ENCODE measurements at places on chromosomes 4 and X.

DNA sequence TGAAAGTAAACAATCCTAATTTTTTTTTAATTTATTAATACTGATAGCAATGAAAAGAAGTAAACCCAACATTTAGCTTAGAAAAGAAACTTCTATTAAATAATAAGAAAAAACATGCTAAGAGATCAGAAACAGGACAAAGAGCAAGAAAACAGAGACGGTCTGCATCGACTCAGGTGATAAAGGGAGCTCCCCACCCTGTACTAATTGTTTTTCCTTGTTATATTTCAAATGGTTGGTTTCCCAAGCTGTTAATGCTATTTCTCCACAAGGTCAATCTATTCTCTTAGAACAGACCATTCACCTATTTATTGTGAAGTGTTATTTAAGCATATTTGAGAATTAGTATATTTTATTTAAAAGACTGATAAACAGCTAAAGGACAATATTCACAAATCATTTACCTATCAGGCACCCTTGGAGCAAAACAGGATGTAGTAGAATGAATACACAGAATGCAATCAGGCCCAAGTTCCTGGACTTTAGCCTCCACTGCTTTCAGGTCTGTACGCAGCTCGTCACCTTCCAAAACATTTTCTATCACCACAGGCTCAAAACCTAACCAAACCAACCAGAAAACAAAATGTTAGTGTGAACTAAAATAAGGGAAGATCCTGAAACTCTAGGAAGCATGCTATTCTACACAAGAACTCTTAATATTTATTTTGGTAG lies 5.5 kb downstream of the SEPSECS start:
- no peak for DNase-seq

DNA sequence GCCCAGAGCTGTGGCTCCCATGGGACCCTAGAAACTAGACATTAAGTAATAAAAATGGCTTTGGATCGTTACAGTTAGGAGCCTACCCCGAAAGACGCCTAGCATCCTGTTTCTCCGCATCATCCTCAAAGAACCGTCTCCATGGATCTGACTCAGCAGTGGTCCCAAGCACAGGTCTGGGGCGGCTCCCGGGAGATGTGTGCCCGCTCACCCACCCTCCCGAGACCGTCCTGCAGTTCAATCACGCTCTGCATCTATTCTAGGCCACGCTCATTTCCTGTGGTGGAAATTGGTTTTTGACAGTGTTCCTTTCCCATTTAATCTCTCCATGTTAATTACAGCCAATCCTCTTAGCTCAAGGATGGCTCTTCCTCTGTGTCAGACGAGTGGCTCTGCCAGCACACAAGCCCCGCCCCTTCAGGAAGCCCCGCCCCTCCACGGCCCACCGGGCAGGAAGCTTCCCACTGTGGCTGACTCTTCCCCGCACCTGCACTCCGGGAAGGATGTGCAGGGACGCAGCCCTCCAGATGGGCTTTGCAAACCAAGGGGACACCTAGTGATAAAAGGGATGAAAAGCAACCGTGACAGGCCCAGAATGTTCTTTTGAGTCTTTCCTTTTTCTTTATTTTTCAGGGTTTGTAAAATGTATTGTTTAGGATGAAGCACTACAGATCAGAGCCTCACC lies 34.5 kb upstream of the HELT start:
- DNase-seq, result no peak

DNA sequence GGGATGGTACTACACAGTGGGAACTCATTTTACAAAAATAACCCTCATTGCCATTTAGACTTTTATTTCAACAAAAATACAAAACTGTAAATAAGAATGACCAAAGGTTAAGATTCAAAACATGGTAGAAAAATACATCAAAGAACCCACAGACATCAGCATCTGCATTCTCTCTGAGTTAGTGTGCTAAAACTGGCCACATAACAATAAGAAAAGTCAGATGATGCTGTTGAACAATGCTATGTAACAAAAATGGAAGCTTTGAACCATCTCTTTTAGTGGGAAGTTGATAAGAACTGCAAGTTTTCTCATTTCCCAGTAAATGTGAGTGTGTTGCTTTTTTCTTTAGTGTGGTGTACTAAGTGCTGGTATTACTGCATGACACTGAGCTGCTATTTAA lies 888.4 kb upstream of the EPHA5 start:
- DNase-seq, result no peak

DNA sequence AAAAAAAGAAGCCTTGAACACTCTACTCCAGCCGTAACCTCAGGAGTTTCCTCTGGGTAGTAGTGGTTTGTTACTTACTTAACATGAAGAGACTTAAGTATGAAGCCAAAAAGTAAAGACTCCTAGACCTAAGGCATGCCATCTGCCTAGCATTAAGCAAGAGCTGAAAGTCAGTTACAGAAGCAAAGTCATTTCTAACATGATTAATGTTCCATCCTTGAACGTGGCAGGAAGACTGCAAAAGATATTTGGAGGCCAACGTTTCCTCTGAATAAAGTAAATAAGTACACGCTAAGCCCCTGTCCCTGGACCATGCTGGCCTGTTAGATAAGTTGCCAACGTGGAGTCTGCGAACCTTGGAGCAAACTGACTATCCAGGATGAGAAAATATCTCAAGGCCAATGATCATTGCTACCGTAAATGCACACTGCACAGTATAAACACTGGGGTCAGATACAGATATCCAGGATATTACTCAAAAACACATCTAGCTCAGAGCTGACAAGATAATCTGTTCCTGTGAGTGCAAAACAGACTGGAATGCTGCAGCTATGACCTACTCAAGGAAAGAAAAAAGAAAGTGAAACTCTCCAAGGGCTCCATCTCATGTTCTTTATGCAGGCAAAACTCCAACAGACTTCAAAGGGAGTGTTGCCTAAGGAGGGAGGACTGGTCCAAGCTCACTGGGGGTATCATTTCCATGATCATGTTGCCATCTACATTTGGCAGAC lies 255.8 kb downstream of the COL25A1 start:
- DNase-seq, result no peak

DNA sequence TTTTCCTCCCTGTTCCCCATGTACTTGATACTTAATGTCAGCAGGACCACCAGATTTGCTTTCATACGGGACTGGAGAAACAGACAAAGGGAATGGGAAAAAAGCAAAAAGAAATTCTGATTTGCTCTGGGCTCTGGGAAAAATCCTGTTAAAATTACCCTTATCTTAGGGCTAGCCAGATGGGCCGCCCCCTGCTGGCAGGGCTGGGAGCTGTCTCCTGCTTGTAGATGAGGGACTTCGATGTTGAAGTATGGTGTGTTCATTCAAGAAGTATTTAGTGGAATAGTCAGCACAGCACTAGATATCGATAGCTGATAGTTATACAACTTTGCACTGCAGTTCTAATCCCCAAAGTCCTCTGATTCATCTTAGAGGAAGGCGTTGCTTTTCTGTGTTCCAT lies 45.8 kb downstream of the BCORL1 start:
- DNase-seq, result no peak

- DNase-seq, result no peak
Measured at GRCh38 chr4:157701695-157701994, 471.2 kb downstream of the GASK1B start.

DNA sequence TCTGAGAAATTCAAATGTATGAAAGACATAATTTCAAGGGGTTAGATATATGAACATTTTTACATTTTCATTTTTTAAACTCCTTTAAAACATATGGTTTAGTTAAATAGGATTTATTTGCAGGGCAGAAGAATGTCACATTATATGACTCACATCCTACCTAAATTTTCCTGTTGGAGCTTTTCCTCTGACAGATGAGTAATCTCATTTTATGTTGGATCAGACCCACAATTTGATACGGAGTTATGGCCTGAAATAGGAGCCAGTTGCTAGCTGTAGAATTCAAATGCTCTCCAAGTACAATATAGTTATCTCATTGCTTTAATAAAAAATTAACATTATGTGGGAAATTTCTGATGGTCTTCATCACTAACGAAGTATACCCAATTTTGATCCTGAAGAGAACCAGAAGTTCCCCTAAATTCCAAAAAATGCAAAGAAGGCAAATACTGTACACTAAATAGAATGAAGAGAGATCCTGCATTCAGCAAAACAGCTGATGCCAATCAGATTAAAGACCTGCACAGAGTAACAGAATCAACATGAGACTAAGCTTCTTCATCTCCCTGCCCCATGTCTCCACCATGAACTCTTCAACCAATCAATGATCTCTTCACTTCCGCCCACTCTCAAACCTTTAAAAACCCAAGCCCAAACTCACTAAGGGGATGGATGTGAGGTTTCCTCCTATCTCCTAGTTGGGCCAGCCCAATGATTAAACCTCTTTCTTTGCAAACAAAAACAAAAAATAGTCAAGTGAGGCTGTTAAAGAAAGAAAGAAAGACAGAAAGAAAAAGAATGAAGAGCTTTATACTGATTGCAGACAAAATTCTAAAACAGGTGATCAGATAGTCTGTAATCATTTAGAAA lies 10.9 kb upstream of the EXOSC9 start:
- no peak for DNase-seq

DNA sequence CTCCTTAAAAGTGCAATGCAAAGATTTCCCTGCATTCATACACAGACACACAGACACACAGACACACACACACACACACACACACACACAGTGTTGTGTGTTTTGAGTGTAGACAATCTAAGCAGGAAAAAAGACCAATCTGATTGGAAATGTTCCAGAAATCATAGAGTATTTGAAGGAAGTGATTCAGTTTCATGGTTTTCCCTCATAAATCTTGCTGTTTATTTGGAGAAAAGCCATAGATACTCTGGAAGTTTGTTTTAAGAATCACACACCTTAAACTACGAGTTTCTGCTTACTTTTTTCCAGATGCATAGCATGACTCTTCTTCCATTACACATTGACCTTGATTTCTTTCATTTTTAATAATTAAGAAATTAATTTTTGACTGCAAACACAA lies 298.5 kb upstream of the BMP3 start:
- DNase-seq, result no peak

DNA sequence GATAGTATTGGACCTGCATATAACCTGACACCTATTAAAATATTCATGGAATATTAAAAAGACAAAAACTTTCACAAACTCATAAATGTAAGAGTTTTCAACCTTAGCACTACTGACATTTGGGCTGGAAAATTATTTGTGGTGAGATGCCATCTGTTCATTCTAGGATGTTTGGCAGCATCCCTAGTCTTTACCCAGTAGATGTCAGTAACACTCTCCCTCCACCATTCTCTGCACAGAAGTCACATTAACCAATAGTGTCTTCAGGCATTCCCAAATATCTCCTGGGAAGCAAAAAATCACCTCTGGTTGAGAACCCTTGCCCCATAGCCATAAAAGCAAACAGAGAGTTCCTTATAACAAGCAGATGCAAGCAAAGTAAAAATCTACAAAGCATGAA lies 41.4 kb upstream of the NDST4 start:
- no peak for DNase-seq

GRCh38 chrX:104343428-104344129 lies 88.8 kb upstream of the ESX1 start:
- DNase-seq, result no peak

- DNase-seq, result no peak
Measured at GRCh38 chr4:157293673-157294072, 73.1 kb downstream of the GRIA2 start.

GRCh38 chr4:99134586-99134985 lies 9.5 kb downstream of the ADH4 start:
- no peak for DNase-seq

- DNase-seq, result no peak
Measured at GRCh38 chr4:186148336-186148975, 42.9 kb upstream of the CYP4V2 start.

DNA sequence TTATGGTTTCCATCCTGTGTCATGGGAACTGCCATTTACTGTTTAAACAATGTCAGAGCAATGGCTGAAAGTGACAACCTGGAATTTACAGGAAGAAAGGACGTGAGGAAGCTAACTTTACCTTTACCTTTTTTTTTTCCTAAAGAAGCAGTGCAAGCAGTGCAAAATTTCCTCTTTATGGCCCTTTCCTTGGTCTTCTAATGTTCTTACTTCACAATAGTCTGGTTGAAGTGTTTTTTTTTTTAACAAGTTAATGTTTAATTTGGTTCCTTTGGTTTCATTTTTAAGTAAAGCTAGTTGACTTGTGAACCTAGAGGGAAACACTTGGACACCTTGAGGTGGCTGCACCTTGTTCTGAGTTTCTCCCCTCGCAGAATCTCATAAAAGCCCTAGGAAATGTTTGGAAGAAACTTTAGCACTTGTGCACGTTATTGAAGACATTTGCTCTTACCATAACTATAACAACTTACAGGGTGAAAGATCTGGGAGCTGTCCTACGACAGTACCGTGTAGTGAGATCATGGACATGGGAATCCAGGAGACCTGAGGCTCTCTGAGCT lies 1.8 kb downstream of the SGMS2 start:
- no peak for DNase-seq

- DNase-seq, result no peak
Measured at GRCh38 chr4:142721187-142721586, 124.9 kb downstream of the INPP4B start.
